Fibroblast of lung (primary cell): ENCODE measurements at places on chromosomes 6 and 20. TPM values are rescaled to one million over a fixed set of nuclear protein-coding genes. Genes with fewer than 3 reads are reported as not detected.

The CRYBG1 gene
- total RNA-seq: 2.1 and 10.1 TPM in 2 replicates

DNA sequence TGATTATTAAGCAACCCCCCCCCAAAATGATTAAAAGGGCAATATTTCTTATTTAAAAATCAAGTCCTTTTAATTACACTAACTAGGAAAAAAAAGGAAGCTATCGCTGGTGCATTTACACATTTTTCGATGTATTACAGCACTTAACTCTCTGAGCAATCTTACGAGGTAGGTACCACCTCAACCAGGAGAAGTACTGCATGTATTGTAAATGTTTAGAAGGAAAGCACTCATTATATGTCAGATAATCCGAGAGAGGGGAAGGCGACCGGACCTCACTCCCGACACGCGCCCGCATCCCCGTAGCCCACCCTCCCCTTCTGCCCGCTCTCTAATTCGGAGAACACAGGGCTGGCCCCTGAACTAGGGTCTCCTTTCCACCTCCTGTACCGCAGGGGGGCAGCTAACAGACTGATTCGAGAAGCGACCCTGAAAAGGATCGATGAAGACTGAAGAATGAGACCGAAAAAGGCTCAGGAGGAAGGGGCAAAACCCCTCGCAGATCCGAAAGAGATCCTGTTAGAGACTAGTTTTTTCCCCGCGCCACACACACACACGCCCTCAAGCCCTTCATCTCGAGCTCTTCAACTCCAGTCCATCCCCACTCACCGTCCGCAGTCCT, 337 bp downstream of the ESF1 start:
- DNase-seq: no peak

DNA sequence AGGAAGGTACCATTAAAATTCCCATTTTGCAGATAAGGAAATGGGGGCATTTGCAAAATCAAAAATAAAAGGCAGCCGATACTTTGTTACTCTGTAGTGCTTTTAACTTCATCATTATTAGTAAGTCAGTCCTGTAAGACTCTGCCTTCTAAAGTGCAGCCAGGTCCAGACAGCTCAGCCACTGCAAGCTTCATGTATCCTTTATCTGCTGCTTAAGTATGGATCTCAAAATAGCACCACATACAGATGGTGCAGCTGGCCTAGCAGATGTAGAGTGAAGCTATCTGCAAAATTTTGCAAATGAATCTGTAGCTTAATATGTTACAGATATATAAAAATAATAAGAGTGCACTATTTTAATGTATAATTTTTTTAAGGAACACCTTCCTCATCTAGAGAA, 53.4 kb downstream of the NUS1 start:
- no peak for DNase-seq

- DNase-seq: peak; percentile 68
Observed at GRCh38 chr20:36153736-36154699, 522 bp upstream of the EPB41L1 start.

DNA sequence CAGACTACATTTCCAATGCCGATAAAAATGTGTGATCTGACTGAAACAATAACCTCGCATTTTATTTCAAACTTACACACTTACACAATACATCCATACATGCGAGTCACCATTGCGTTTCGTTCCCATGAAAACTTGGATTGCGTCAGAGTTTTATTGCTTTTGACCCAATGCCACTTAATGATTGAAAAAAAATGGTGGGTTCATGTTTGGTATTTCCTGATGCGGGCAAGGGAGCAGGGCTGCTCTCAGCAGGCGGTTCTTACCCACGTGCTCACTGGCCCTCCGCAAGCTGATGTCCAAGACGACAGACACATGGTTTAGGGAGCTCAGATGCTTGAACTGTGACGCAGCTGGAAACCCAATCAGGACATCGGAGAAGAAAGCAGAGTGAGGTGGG, 281.0 kb upstream of the SULF2 start:
- DNase-seq: peak; percentile 50

GRCh38 chr6:81487489-81487888, 265.0 kb downstream of the TENT5A start:
- peak; percentile 32 for DNase-seq

DNA sequence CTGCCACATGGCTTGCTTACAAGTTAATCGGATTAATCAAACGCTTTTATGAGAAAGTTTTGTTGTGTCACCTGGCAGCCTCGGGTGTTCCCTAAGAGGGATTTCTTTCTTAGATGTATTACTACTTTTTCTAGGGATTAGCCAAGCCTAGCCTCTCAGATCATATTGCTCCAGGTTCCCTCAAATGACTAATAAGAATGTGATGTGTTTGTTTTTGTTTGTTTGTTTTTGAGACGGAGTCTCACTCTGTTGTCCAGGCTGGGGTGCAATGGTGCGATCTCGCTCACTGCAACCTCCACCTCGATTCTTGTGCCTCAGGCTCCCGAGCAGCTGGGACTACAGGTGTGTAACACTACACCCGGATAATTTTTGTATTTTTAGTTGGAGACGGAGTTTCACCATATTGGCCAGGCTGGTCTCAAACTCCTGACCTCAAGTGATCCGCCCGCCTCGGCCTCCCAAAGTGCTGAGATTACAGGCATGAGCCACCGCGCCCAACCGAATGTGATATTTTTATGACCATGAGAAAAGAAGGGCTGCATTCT, 977 bp downstream of the HMGN4 start:
- no peak for DNase-seq

The CALHM4 gene
- total RNA-seq: not detected in 2 replicates

GRCh38 chr6:157806131-157806855, 16.8 kb upstream of the SNX9 start:
- DNase-seq: no peak

DNA sequence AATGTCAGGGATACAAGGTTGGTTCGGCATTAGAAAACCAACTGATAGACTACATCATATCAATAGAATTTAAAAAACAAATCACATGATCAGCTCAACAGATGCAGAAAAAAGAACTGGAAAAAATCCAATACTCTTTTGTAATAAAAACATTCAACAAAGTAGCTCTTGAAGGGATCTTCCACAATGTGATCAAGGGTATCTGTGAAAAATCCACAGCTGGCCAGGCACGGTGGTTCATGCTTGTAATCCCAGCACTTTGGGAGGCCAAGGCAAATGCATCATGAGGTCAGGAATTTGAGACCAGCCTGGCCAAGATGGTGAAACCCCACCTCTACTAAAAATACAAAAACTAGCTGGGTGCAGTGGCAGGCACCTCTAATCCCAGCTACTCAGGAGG, 63.1 kb downstream of the ASCC3 start:
- peak; percentile 13 for DNase-seq

- DNase-seq: no peak
Observed at GRCh38 chr20:63238514-63239125, 2.9 kb downstream of the BIRC7 start.

- no peak for DNase-seq
Observed at GRCh38 chr6:170114956-170115855, 175.7 kb downstream of the DLL1 start.

GRCh38 chr6:119331663-119332286, 17.8 kb downstream of the MAN1A1 start:
- DNase-seq: no peak

- DNase-seq: peak; percentile 86
Observed at GRCh38 chr6:27791182-27791943, 120.8 kb downstream of the OR2B2 start.

GRCh38 chr6:101537753-101538316, 144.3 kb downstream of the GRIK2 start:
- peak; percentile 14 for DNase-seq

DNA sequence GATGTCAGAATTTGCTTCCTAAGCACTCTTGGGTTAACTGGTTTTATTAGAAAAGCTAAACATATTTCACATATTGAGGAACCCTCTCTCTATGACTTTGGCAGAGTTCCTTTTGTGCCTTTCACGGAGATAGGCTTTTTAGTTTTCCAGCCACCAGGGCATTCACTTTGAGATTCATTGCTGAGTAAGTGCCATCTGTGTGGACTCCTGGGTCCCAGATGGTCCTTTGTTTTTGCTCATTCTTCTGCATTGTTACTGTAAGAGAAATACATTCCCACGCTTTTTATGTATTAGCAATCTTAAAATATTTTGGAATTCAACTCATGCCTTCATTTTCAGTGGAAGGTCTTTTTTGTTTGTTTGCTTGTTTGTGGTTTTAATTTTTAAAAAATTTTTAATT, 76.3 kb upstream of the PHACTR2 start:
- DNase-seq: no peak

The TRIM38 gene
- total RNA-seq: 14.4 and 14.5 TPM in 2 replicates

DNA sequence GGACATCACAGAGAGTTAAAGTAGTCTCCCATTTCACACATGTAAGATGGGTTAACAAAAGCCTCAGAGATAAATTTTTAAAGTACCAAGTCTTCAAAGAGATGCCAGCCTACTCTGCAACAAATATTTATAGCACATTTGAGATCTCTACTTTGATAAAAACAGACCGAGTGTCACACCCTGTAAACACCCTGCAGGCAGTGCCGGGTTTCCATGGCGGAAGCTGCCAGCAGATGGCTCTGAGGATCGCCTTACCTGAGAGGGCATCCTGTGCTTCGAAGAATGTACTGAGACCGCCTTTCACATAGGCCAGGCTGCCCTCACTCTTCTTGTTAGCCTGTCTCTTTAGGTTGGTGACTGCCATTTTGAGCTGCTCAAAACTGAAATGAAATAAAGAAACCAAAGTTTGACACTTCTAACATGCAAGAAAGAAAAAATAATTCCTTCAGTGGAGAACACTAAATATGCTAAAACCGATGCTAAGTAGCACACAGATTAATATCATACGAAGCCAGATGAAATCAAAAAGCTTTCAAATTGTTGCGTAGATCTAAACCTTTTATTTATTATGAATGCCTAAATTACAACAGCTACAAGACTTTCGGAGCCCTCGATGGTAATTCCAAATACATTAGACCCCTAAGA, 39.3 kb downstream of the HUS1B start:
- no peak for DNase-seq

- DNase-seq: peak; percentile 5
Observed at GRCh38 chr20:45470262-45470931, 844 bp downstream of the WFDC2 start.

DNA sequence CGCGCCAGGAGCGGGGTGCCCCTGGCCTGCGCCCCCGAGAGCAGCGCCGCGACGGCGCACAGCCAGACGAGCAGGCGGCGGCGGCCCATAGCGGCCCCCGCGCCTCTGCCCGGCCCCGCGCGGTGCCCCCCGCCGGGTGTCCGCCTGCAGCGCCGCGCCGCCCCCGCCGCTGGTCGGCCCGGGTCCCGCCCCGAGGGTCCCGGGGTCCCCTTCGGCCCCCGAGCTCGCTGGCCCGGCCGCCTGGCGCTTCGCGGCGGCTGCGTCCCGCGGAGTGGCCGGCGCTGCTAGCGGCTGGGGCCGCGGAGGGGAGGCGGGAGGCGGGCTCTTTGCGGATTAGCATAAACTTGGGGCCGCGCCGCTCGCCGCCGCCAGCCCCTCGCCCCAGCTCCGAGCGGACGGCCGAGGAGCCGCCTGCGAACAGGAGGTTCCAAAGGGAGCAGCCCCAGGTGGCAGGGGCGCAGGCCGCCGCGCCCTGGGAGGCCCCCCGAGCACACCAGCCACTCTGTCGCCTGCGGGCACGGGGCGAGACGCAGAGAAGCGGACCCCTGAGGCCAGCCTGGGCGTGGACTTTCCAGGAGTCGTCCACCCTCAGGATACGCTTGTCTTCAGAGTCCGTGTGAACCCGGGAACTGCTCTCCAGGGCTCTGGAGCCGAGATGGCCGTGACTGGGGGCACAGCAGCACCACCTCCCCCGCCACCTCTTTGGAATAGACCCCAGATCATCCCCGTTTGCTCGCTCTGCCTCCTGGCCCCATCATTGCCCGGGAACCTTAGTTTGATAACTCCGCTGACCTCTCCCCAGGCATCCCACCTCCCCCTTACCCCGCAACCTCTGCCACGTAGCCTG, at the start of gene EMILIN3:
TSS of gene EMILIN3 (minus strand) at position 273 of the 847 bp plus-strand sequence. CDS start at position 89, 184 bp downstream.
- DNase-seq: no peak

The RAB32 gene
- total RNA-seq: 114 and 131 TPM in 2 replicates

DNA sequence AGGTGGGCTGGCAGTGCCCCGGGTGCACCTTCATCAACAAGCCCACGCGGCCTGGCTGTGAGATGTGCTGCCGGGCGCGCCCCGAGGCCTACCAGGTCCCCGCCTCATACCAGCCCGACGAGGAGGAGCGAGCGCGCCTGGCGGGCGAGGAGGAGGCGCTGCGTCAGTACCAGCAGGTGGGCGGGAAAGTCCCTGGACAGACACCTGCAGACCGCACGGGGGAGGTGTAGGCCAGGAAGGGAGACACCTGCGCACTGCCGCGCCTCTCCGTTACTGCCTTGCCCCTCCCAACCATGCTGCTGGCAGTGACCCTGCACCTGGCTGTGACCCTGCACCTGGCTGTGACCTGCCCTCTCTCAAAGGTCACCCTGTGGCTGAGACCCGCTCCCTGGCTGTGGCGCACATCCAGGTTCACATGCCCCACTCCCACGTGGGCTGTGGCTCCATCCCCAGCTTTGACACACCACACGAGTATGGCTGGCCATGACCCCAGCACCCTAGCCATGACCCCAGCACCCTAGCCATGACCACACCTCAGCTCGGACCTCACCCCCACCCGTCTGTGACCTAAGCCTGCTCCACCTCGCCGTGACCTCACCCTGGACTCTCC, 11.6 kb downstream of the RBCK1 start:
- no peak for DNase-seq

DNA sequence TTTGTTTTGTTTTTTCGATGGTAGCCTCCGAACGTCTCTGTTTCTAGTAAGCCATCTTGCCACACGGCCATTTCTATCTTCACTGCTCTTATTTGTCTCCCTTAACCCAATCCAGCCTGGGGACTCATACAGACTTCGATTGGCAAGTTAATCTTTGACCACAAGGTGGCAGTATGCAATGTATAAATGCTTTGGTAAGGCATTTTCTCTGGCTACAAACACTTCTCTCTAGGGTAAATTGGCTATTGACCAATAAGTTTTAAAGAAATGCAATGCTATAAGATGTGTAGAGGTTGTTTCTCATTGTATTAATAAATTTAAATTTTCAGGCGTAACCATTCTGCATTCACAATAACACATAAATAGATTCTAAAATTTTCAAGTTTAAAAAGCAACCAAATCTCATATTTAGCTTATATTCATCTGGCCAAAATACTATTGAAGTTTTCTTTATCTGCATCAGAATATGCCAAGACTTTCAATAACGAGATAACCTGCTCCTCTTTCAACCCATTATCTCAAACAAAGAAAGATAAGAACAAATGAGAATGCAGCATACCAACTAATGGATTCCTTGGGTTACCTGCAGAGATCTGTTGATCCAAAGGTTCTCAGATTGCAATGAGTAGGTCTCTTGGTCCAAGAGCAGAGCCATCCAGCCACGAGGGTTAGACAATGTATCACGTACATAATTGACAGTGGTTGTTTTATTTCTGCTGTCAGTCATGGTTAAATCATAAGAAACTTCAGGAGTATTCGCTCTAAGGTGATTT, 231.9 kb downstream of the PKHD1 start:
- peak; percentile 53 for DNase-seq

DNA sequence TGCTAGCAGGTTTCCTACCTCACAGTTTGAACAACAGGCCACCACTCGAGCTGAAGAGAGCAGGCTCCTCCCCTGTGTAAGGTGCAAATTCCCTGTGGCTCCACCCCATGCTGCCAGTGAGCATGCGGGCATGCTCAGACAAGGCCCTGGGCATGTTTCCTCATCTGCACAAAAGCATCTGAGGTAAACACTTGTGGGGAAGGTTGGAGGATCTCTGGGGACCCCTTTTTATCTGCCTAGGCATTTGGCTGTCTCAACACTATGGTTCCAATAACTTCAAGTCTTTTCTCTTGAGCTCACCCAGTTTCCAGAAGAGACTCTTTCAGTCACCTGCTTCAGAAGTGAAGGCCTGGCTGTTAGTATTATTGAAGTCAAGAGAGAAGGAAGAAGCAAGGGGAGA, 9.4 kb downstream of the C6orf58 start:
- no peak for DNase-seq
